Activated naive CD8-positive, alpha-beta T cell treated with anti-CD3 and anti-CD28 coated beads for 36 hours (primary cell): ENCODE measurements at places on chromosomes 3 and 15.
A peak's percentile ranks its signal among the peaks of the same experiment; 100 is the strongest.

DNA sequence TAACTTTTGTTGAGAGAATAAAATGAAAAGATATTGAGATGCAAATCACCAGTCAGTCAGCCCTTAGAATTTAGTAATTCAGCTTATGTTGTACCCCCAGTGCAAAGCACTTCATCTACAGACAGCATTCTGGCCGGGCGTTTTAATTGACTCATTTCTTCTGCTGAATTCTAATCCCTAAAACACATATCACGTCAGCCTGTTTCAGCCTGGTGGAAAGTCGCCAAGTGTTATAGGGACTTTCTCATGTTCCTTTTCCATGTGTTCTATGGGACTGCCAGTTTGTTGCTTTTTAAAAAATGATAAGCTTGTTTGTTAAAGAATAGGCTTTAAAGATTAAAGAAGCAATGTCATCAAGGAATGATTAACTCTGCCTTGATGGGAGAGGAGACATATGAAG lies 169.7 kb upstream of the BFSP2 start:
- DNase-seq: no peak

DNA sequence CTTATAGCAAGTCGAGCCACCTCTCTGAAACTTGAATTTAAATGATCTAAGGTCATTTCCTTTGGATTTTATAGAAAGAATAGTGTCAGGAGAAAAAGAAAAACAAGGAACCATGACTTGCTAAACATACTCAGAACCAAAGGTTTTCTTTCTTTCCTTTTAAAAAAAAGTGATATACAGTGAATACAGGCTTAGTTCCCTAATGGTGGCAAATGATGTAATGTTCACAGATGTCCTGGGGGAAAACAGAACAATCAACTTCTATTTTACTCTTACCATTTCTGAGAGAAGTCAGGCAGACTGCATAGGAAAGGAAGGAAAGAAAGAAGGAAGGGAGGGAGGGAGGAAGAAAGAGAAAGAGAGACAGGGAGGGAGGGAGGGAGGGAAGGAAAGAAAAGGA lies 56.5 kb downstream of the ST6GAL1 start:
- DNase-seq: no peak

- DNase-seq: no peak
These were observed 85.4 kb downstream of the ZNF385D start for GRCh38 chr3:21665444-21666100.

- no peak for DNase-seq
These were observed 101.2 kb downstream of the PCCB start for GRCh38 chr3:136351351-136351750.

GRCh38 chr3:65130782-65131181 lies 443.0 kb upstream of the ADAMTS9 start:
- no peak for DNase-seq

DNA sequence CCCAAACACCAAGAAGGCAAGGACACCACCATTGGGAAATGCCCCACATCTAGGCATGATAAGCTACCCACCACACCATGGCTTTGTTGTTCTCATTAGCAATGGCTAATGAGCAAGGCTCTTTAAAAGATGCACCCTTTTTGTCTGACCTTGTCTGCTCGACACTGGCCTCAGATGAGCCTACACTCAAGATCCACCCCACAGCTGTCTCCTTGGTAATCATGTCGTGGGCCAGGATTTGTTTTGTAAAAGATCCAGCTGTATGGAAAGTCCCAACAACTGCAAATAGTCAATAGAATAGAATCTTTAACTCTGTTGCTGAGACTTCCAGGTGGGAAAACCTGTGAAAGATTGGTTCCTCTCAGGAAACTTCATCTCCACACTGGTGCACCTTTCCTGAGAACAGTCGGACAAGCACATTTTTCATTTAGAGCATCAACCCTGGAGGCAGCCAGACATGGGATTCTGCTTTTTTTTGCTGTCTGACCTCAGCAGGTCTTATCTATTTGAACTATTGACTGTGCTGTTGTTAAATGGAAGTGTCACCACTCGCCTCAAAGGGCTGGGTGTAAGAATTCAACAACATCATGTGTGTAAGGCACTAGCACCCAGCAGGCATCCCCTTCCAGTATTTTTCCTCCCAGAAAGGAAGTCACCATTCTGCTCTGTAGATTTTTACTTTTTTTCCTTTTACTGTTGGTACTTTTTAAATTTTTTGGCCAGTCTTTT lies 35.5 kb downstream of the DUT start:
- DNase-seq: no peak

DNA sequence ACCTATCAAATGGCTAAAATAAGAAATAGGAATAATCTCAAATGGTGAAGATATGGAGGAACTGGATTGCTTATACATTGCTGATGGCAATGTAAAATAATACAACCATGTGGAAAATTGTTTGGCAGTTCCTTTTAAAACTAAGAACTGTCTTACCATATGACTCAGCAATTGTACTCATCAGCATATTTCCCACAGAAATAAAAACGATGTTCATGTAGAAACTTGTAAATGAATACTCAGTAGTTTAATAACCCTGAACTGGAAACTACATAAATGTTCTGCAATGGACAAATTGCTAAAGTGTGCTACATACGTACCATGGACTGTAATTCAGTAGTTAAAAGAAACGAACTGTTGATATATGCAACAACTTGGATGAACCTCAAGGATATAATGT lies 253.9 kb upstream of the RBMS3 start:
- no peak for DNase-seq

- no peak for DNase-seq
These were observed 533.7 kb upstream of the ATP11B start for GRCh38 chr3:182259579-182259978.

DNA sequence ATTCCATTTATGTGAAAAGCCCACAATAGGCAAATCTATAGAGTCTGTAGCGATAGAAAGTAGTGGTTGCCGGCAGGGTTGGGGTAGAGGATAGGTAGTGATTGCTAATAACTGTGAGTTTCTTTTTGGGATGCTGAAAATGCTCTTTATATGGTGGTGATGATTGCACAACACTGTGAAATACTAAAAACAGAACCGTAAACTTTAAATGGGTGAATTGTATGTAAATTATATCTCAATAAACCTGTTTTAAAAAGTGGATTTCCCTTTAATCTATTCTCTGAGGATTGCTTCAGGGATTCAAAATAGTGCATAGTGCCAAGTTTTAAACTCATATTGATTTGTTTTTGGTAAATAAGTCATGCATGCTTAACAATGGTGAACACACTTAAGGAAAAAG lies 140.2 kb downstream of the LPP start:
- DNase-seq: no peak

GRCh38 chr3:72595927-72596610 lies 252.2 kb downstream of the SHQ1 start:
- no peak for DNase-seq

GRCh38 chr3:34582055-34582454 lies 783.6 kb downstream of the PDCD6IP start:
- no peak for DNase-seq

DNA sequence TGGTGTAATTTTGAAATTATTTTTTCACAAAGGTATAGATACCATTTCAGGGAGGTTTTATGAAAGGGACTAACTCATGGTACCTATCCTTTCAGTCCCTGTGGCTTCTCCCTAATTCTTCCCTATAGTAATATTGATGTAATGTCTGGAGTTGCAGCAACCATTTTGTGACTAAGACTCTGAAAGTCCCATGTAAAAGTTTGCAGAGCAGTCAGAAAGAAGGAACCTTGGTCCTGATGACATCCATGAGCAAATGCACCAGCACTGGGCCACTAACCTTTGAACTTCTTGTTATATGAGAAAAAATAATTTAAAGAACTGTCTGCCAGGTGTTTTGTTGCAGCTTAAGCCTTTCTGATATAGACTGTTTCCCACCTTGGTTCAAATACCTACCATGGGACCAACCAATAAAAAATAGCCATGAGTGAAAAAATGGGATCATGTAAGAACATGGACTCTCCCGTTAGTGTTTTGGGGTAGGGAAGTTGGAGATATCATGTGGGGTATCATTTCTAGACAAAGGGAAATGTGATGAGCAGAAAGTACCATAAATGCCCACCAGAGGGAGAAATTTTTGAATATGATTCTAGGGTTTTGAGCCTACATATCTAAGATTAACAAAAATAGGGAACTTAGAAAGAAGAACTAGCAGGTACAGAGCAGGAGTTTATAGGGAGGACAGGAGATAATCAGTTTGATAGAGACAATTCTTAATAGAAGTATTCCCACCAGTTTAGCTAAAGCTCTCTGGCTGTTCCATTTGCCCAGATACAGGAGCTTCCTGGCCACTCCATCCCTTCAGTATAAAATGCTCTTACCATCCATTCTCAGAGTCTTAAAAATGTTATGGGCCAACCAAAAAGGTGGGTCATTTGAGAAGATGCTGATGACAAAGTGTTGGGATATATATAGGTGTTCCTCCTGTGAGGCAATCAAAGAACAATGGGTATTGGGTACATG lies 3.4 kb upstream of the CPOX start:
- DNase-seq: no peak

DNA sequence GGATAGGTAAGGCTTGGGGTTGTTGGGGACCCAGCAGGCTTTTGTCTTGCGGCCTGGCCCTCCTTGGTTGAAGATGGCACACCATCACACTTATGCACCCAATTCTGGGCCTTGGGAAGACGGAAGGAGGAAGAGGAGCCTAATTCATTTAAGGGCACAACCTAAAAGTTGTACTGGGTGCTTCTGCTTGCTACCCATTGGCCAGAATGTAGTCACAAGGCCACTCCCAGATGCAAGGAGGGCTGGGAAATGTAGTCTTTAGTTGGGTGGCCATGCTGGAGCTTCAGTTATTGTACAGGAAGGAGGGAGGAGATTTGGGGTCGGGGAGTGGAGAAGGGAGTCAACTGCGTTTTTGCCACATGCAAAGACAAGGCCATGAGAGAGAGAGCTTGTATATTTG lies 109.2 kb downstream of the TMEM266 start:
- no peak for DNase-seq

GRCh38 chr15:52438047-52438446 lies 90.6 kb downstream of the MYO5A start:
- DNase-seq: no peak

DNA sequence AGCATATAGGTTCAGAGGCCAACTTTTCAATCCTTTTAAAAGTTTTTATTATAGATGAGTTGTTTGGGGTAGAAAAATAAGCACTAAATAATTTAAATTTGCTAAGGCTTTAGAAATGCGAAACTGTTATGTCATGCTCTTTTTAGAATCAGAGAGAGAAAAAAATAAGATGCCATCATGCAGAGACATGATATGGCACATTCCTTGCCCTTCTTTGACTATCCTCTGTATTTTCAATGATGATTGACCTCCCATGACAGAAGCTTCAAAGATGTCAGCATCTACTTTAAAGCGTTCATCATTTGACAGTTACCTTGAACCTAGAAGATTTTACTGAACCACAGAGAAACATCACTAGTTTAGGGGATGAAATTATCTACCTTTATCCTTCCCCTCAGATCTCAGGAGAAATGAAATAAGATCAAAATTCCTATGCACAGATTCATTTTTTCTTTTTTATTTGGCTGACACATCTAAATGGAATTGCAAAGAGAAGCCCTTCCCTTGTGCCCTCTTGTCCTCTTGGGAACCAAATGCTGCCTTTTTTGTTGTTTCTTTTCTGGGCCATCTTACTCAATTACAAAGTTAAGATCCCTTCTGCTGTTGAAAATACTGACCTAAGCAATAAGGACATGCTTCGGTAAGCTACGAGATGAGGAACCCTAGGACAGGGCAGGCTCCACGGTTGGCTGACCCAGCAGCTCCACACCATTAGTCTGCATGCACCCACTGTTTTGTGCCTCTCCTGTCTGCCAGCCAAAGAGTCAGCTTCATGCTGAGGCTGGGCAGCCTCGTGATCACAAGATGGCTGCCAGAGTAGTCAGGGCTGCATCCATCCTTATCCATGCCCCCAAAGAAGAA lies 289.7 kb upstream of the TPM1 start:
- DNase-seq: no peak

GRCh38 chr15:98518823-98519561 lies 129.3 kb upstream of the IGF1R start:
- peak; percentile 40 for DNase-seq

- no peak for DNase-seq
These were observed 40.7 kb upstream of the MB21D2 start for GRCh38 chr3:192958219-192958872.

GRCh38 chr3:13080026-13080425 lies 6.8 kb upstream of the IQSEC1 start:
- DNase-seq: no peak

GRCh38 chr3:69922521-69923000 lies 77.0 kb upstream of the SAMMSON start:
- no peak for DNase-seq

DNA sequence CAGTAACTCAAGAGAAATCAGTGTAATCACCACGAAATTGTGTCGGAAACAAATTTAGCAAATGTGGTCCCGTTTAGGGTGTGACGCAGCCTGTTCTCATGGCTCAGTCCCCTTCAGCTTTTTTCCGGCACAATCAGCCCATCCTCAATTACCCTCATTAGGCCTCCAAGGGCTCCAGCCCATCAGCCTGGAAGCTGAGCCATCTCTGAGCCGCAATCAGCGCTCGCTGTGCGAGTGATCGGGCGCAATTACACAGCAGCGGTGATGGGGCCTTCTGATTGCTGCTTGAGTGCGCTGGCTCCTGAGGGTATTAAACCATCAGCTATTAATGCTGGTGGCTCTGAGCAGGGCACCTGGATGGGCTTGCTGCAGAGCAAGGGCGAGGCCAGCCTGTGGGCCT lies 55.6 kb downstream of the PLXNA1 start:
- no peak for DNase-seq
